ENCODE measurements at places on chromosomes 2 and 18.

DNA sequence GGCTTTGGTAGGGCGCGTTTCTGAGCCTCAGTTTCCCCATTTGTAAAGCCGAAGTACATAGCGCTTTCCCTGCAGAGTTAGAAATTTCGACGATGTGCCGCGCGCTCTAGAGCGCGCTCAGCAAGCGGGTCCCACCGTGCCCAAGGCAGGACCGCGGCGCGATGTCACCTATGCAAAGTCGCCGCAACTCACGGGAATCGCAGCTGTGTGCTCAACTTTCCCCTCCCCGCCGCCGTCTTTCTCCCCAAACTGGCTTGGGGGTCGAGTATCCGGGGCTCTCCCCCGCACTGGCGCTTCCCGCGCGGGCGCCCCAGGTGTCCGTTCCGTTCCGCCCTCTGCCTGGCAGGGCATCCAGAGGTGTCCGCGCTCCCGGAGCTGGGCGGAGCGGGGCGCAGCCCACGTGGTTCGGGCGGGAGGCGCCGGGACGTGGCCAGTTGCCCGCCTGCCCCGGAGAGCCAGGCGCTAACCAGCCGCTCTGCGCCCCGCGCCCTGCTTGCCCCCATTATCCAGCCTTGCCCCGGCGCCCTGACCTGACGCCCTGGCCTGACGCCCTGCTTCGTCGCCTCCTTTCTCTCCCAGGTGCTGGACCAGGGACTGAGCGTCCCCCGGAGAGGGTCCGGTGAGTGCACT is at the start of gene MLPH:
MLPH (plus strand) TSS at position 433 of the 630 bp plus-strand sequence. CDS start 6,176 bp downstream, outside the sequence.
- peak; percentile 76 for DNase-seq

GRCh38 chr2:30503007-30503694 is 56.1 kb downstream of the LCLAT1 start:
- no peak for DNase-seq

DNA sequence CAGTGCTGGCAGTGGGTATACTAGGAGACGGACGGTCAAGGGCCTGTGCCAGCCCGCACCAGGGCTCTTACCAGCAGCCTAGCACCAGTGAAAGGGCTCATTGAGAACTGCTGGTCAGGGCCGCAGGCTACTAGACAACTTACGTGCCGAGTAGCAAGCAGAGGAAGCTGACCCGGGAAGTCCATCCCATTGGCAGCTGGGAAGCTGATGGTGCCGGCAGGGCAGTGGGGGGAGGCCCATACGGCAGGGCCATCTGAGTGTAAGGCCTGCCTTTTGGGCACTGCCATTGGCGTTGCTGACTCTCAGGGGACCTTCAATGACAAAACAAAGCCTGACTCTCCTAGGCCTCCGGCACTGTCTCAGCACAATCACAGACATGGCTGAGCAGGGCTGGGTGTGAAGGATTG is 20.6 kb downstream of the EFR3B start:
- no peak for DNase-seq

DNA sequence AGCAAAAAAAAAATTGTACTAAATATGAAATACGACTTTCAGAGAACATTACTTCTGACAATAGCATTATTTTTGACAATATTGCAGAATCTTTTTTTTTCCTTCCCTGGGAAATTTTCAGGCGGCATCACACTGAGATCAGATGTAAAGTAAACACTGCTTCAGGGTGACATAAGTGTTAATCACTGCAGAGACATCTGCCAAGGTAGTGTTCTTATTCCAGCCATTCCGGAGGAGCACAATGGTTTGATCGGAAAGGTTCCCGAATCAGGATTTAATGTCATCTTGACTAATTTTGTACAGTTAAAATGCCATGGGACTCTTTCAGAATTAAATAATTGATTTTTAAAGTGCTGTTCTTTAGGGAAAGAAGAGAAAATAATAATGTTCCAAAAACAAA is 56.7 kb upstream of the ZNF236 start:
- DNase-seq = peak; percentile 29

DNA sequence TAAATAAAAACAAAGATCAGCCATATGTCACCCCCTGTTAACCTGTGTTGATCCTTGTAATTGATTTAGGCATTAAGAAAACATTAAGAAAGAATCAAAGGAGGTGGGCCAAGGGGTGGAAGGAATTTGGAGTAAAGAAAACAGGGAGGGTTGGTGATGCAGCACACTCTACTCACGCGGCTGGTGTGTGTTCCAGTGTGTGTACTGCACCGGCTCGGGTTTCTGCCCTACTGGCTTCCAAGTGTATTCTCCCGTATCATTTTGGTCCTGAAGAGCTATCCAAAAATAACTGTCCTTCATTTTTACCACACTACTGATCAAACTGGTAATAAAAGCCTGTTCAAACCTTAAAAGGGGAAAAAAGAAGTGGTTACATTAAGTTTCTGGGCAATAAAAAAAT is 56.9 kb downstream of the PLA2R1 start:
- DNase-seq = no peak

GRCh38 chr2:239963646-239964205 is 61.4 kb downstream of the NDUFA10 start:
- DNase-seq = no peak

GRCh38 chr2:167332358-167332757 is 444.1 kb downstream of the XIRP2 start:
- no peak for DNase-seq

GRCh38 chr2:104736026-104736425 is 117.9 kb upstream of the POU3F3 start:
- no peak for DNase-seq

- no peak for DNase-seq
These were observed 67.1 kb downstream of the RAB31 start for GRCh38 chr18:9775178-9775577.

DNA sequence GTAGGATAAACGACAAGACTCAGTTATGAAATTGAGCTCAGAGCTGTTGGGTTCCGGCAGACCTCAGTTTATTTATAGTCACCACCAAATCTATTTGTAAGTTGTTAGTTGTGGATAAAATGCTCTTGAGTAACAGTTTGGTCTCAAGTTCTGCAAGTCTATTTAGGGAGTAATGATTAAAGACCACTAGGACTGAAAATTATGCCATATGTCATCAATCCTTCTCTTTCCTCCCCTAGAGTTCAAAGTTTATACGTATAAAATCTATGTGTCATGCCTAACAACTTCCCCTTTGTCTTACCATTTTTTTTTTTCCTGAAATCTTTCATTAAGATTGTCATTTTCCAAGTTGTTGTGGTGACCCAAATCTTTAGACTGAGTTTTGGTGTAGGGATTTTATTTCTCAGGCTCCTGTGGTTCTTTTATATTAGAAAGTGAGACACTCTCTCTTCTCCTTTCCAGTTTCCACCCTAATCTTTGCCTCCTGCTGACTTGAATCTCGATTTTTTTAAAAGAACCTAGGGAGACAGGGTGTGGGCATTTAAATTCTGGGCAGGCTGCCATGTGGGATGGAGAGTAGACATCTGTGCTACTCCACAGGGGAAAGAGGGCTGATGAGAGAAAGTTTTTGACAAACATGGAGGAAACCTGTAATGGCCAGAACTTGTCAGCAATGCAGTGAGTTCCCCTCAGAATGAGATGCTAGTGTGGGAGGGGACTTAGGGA is 51.0 kb downstream of the LAMA3 start:
- peak; percentile 34 for DNase-seq

DNA sequence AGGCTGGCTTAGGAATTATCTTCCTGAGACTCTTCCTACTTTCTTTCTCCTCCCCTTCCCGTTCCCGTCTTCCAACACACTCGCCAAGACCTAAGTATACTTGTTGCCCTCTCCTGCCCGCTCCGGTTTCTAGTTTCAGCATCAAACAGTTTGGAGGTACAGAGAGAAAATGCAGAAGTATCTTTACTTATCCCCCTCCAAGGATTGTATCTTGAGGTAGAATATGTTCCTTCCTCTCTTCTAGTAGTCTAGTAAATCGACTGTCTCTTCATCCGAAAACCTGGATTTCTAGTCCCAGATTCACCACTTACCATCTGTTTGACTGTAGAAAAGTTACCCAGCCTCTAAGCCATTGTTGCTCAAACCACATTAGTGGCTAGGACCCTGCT is 755 bp downstream of the EIF4E2 start:
- DNase-seq = no peak

DNA sequence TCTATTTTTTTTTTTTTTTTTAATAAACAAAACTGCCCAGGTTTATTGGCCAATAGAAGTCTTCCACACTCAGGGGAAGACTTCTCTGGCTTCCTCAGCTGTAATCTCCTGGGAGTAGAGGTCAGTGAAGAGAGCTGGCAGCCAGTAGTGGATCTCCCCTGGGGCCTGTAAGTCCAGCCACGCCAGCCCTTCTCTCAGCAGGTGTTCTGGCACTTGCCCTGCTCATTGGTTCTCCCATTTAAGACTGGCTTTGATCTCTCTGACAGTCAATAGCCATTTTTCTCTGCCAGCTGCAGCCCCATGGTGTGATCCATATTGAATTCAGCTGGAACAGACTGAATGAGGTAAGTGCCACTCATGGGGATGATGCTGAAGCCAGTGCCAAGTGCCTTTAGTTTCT is 170.6 kb upstream of the SPHKAP start:
- no peak for DNase-seq

- DNase-seq = no peak
These were observed 206.1 kb upstream of the HDAC4 start for GRCh38 chr2:239606741-239607516.

DNA sequence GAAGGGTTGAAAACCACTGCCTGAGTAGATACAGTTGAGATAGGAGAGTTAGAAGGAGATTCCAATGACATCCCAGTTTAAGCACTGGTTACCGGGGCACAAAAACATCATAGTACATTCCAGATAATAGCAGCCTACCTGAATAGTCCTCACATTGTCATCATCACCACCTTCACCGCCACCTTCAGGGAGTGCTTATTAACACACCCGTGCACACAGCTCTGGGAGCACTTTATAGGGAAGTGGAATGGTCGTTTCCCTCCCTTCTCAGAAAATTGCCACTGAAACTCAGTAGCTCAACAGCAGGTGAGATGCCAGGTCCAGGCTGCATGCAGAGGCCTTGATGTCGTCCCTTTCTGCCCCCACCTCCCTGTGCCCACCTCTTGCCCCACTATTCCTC is 8.2 kb downstream of the SERPINB7 start:
- no peak for DNase-seq

DNA sequence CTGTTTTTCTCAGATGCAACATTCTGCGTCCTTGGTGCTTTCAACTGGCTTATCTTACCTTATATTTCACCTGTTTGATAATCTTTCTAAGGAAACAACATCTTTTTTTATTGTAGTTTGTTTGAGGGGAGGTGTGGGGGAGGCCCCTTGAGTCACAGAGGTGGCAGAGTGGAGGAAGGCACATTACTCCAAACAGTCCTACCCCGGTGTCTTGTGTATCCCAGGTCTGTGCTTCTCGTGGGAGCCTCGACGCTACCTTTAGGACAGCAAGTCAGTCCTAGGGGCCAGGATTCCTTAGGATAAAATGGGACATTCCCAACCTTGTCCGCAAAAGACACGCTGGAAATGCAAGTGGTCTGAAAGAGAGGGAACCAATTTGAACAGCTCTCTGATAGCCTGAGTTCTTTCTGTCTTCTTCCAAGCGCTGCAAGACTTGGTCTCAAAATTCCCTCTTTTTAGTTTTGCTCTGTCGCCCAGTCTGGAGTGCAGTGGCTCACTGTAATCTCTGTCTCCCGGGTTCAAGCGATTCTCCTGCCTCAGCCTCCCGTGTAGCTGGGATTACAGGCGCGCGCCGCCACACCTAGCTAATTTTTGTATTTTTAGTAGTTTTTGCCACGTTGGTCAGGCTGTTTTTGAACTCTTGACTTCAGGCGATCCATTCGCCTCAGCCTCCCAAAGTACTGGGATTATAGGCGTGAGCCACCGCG is 4.0 kb downstream of the GATA6 start:
- DNase-seq = no peak

DNA sequence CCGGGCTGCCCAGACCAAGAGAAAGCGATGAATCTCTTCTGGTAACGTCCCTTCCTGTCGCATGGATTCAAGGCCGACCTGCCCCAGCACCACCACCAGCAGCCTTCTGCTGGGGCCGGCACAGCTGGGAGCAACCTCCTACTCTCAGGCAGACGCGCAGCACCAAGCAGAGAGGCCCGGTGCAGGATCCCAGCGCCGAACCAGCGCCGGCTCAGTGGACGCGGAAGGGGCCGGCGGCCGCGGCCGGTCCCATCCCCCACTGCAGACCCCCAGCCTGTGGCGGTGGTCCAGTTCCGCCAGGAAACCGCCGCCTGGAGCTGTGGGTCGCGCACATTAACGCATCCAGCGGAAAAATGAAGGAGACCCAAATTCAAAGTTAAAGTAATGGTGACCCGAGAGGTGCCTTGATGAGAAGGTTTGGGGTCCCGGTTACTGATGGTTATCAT is 525 bp upstream of the MAL start:
- no peak for DNase-seq

GRCh38 chr18:5986257-5986931 is 91.1 kb upstream of the TMEM200C start:
- no peak for DNase-seq

GRCh38 chr2:204135752-204136151 is 199.2 kb downstream of the ICOS start:
- no peak for DNase-seq

- DNase-seq = no peak
These were observed 50.3 kb upstream of the NFE2L2 start for GRCh38 chr2:177314722-177315264.

GRCh38 chr18:35971661-35972196 is 750 bp upstream of the RMP24 start:
- no peak for DNase-seq

All from astrocyte of the spinal cord (primary cell).